ENCODE measurements at places on chromosomes 3 and 15.

DNA sequence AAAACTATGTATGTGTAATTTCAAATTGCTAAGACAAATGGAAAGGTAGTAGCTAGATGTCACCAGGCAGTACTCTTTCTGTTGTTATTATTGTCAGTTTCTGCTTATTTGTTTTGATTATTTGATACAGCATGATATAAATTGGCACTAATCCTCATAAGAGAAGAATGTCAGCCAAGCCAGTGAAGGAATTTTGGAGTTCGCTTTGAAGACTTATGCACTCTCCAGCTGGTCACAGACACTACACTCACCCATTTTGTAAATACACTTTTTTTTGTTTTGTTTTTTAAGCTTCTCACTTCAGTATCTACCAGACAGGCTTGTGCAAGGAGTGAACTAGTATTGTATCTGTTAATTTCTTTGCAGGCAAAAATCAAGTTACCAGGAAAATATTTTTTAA lies 180.2 kb upstream of the TTC14 start:
- no peaks in the 10 kb centered on the region for H3K36me3 ChIP-seq
- DNase-seq = no peak
- H3K27ac ChIP-seq = no peak overlapping the region
- H3K4me3 ChIP-seq = no peak overlapping the region
- H3K4me1 ChIP-seq = no peaks in the 10 kb centered on the region

GRCh38 chr3:134892326-134892725 lies 97.3 kb downstream of the EPHB1 start:
- H3K27ac ChIP-seq = no peak overlapping the region
- H3K36me3 ChIP-seq = no peaks in the 10 kb centered on the region
- no peaks in the 10 kb centered on the region for H3K4me1 ChIP-seq
- peaks cover 7% of the 10 kb centered on the region for H3K27me3 ChIP-seq
- no peak overlapping the region for H3K4me3 ChIP-seq

DNA sequence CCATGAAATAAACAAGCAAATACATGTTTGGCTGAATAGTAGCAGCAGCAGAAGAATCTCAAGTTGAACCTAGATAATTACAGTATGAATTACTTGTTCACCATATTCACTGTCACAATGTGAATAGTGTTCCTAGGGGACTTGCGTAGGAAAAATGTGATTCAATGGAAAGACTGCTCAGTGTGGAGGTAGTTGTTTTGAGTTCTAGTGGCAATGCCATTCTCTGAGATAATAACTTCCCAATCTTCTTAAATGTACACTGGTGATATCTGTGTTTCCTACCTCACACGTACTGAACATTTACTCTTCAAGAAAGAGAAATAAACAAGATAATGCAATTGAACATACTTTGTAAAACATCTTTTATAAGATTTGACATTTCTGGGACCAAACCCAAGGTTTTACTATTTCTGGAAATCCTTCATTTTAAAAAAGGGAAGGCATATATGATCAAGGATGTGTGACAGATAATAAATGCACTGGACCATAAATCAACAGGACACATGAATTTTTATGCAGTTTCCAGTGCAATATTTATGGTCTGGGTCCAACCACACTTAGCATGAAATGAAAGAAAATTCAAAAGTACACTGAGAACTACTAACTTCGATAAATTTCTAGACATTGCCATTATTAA lies 598.3 kb upstream of the ZNF385D start:
- no peak for DNase-seq
- no peak overlapping the region for H3K27ac ChIP-seq
- no peaks in the 10 kb centered on the region for H3K27me3 ChIP-seq
- H3K4me1 ChIP-seq = no peaks in the 10 kb centered on the region
- no peaks in the 10 kb centered on the region for H3K36me3 ChIP-seq

- no peak overlapping the region for H3K4me3 ChIP-seq
- no peaks in the 10 kb centered on the region for H3K36me3 ChIP-seq
- H3K27ac ChIP-seq = no peak overlapping the region
These were observed 6.7 kb downstream of the ARGFX start for GRCh38 chr3:121574449-121574848.

DNA sequence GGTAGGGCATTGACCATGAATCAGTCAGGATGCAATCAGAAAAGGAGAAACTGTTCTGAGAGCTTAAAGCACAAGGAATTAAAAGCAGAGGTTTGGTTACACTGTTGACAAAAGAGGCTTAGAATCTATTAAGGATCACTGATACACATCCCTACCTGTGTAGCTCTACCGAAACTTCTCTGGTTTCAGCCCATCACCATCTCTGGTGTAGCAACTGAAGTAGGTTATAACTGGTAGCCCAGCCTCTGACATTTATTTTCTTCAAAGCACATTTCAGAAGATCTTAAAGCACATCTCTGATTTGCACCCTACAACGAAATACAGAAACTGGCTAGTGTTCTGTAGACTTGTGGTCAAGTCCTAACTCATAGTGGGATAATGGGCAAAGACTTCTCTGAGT lies 283.7 kb downstream of the GBE1 start:
- H3K36me3 ChIP-seq = no peaks in the 10 kb centered on the region
- no peaks in the 10 kb centered on the region for H3K27me3 ChIP-seq
- DNase-seq = no peak
- no peak overlapping the region for H3K27ac ChIP-seq
- H3K4me1 ChIP-seq = no peaks in the 10 kb centered on the region

- H3K27ac ChIP-seq = no peak overlapping the region
- no peaks in the 10 kb centered on the region for H3K27me3 ChIP-seq
- H3K36me3 ChIP-seq = no peaks in the 10 kb centered on the region
- no peaks in the 10 kb centered on the region for H3K4me1 ChIP-seq
These were observed 22.5 kb upstream of the KCNMB2 start for GRCh38 chr3:178513546-178514380.

DNA sequence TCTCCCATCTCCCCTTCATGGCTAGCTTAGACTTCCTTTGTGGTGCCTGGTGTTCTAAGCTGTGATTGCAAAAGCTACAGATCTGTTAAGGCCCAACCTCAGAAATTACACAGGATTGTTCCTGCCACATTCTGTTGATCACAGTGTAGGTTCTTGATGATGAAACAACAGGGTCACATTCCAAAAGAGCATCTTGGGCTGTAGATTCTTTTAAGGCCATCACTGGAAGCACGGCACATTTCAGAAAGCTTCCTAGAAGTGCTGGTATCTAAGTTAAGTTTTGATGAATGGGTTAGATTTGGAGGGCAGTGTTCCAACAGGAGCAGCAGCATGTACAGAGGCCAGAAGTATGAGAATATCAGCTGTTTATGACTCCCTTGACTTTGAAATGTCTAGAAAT lies 107.5 kb upstream of the SKOR1 start:
- no peak overlapping the region for H3K27ac ChIP-seq
- H3K36me3 ChIP-seq = no peaks in the 10 kb centered on the region
- H3K4me1 ChIP-seq = no peaks in the 10 kb centered on the region
- no peak for DNase-seq
- no peak overlapping the region for H3K4me3 ChIP-seq

- H3K36me3 ChIP-seq = no peaks in the 10 kb centered on the region
- H3K27ac ChIP-seq = no peak overlapping the region
- 0 out of 2 replicates have a peak, but pooled peaks cover under 1% of the 10 kb centered on the region for H3K4me1 ChIP-seq
- H3K27me3 ChIP-seq = no peaks in the 10 kb centered on the region
- DNase-seq = no peak
- no peak overlapping the region for H3K4me3 ChIP-seq
These were observed 1354.7 kb upstream of the EPHA6 start for GRCh38 chr3:95459706-95460105.

- H3K27me3 ChIP-seq = no peaks in the 10 kb centered on the region
- DNase-seq = no peak
- H3K4me1 ChIP-seq = no peaks in the 10 kb centered on the region
- no peak overlapping the region for H3K27ac ChIP-seq
- H3K4me3 ChIP-seq = no peak overlapping the region
These were observed 142.8 kb downstream of the CNTN6 start for GRCh38 chr3:1235526-1236120.

DNA sequence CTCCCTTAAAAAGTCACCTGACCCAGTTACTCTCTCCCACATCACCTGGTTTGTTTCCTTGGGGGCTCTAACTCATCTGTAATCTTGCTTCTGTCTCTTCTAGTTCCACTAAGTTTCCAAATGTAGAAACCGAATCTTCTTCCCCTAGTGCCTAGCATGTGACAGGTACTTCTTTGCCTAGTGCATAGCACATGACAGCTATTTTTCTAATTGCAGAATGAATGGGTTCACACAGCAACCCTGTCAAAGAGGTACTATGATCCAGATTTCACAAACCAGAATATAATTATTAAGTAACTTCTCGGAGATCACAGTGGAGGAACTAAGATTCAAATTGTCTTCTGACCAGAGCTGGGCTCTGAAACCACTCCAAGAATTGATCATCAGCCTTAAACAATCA lies 7.4 kb downstream of the DPH3 start:
- H3K4me1 ChIP-seq = no peaks in the 10 kb centered on the region
- no peak for DNase-seq
- peaks cover 6% of the 10 kb centered on the region for H3K36me3 ChIP-seq
- no peak overlapping the region for H3K4me3 ChIP-seq
- no peak overlapping the region for H3K27ac ChIP-seq

DNA sequence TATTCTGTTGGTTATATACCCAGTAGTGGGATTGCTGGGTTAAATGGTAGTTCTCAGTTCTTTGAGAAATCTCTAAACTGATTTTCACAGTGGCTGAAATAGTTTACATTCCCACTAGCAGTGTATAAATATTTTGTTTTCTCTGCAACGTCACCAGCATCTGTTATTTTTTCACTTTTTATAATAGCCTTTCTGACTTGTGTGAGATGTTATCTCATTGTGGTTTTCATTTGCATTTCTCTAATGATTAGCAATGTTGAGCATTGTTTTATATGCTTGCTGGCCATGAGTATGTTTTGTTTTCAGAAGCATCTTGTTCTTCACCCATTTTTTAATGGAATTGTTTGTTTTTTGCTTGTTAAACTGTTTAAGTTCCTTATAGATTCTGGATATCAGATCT lies 612.7 kb upstream of the SGO1 start:
- H3K27ac ChIP-seq = no peak overlapping the region
- H3K4me1 ChIP-seq = no peaks in the 10 kb centered on the region
- no peaks in the 10 kb centered on the region for H3K27me3 ChIP-seq
- DNase-seq = no peak
- H3K4me3 ChIP-seq = no peak overlapping the region

GRCh38 chr15:42037656-42038055 lies 16.8 kb upstream of the PLA2G4E start:
- peaks cover 3% of the 10 kb centered on the region for H3K4me1 ChIP-seq
- no peaks in the 10 kb centered on the region for H3K36me3 ChIP-seq
- no peak overlapping the region for H3K4me3 ChIP-seq
- H3K27me3 ChIP-seq = no peaks in the 10 kb centered on the region
- DNase-seq = no peak

DNA sequence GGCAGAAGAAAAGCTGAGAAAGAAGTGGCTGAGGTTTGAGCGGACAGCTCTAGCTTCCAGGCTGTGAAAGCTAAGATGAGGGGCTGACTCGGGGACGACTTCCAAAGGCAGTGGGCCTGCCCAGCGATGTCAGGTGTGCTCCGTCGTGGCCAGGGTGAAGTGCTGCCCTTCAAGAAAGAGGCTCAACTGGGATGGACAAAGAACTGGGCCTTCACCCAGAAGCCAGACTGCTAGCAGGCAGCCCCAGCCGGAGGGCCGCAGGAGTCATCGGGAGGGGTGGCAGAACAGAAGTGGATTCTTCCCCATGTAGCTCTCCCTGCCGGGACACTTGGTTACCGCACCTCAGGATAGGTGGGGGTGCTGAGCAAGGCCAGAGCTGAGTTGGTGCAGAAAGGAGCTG lies 13.1 kb upstream of the SEC13 start:
- H3K4me1 ChIP-seq = no peaks in the 10 kb centered on the region
- H3K36me3 ChIP-seq = no peaks in the 10 kb centered on the region
- H3K4me3 ChIP-seq = no peak overlapping the region
- no peak for DNase-seq
- H3K27ac ChIP-seq = no peak overlapping the region

DNA sequence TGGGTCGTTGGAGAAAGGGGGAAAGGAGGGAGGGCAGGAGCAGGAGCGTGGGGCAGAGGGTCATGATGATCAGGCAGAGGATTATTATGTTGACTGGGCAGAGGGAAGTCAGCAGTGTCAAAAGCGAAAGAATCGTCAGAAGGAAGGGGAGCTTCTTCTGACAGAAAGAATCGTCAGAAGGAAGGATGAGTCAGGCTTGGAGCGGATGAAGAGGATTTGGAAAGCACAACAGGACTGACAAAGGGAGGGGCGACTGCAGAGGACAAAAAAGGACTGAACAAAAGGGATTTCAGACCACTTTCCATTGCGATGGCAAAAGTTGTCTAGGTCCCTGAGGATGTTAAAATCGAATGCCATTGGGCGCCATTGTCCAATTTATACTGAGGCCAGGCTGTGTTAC lies 1053.5 kb downstream of the SI start:
- no peak for DNase-seq
- no peak overlapping the region for H3K27ac ChIP-seq
- H3K4me3 ChIP-seq = no peak overlapping the region
- no peaks in the 10 kb centered on the region for H3K36me3 ChIP-seq
- H3K27me3 ChIP-seq = no peaks in the 10 kb centered on the region
- no peaks in the 10 kb centered on the region for H3K4me1 ChIP-seq

- peaks cover 2% of the 10 kb centered on the region for H3K4me1 ChIP-seq
- no peak overlapping the region for H3K27ac ChIP-seq
- DNase-seq = no peak
- no peaks in the 10 kb centered on the region for H3K27me3 ChIP-seq
- no peaks in the 10 kb centered on the region for H3K36me3 ChIP-seq
- H3K4me3 ChIP-seq = no peak overlapping the region
These were observed 623.5 kb upstream of the TBL1XR1 start for GRCh38 chr3:177820683-177821316.

DNA sequence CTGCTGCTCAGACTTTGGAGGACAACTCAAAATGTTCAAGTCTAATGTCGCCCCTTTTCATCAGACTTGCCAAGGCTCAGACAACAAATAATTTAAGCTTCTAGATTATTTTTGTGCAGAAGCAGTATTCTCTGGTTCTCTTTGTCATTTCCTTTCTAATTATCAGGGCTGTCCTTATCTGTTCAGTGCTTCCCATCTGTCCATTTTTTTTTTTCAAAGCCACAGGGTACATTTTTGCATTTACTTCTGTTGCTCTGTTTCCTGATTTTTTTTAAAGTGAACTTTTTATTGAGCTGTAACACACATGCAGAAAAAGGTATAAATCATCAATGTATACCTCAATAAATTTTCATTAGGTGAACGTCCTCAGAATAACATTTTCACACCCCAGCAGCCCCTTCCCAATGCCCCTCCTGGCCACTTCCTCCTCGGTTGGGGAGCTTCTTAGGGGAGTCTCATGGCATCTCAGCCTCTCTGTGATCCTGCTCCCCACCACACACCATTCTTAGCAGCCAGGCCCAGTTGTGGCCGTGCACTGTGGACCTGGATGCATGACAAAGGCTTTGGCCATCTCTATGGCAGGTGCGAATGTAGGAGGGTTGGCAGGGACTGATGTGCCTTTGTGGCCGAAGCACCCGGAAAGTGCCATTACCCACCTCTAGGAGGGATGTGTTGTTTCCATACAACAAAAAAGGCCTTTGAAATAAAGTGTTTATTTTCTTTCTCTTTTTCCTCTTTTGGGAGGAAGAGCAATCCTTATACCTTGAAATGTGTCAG lies 303.5 kb upstream of the LRRFIP2 start:
- 0 out of 2 replicates have a peak, but pooled peaks cover 2% of the 10 kb centered on the region for H3K4me1 ChIP-seq
- H3K4me3 ChIP-seq = no peak overlapping the region
- H3K27ac ChIP-seq = no peak overlapping the region
- H3K27me3 ChIP-seq = no peaks in the 10 kb centered on the region
- H3K36me3 ChIP-seq = no peaks in the 10 kb centered on the region
- DNase-seq = no peak

- no peaks in the 10 kb centered on the region for H3K36me3 ChIP-seq
- H3K27me3 ChIP-seq = no peaks in the 10 kb centered on the region
- no peak for DNase-seq
- H3K27ac ChIP-seq = no peak overlapping the region
- H3K4me1 ChIP-seq = no peaks in the 10 kb centered on the region
- no peak overlapping the region for H3K4me3 ChIP-seq
These were observed 34.8 kb downstream of the LINGO1 start for GRCh38 chr15:77597804-77598453.

Measured in iPS DF 6.9 (cell line).